ENCODE measurements at places on chromosomes 1 and 21.

DNA sequence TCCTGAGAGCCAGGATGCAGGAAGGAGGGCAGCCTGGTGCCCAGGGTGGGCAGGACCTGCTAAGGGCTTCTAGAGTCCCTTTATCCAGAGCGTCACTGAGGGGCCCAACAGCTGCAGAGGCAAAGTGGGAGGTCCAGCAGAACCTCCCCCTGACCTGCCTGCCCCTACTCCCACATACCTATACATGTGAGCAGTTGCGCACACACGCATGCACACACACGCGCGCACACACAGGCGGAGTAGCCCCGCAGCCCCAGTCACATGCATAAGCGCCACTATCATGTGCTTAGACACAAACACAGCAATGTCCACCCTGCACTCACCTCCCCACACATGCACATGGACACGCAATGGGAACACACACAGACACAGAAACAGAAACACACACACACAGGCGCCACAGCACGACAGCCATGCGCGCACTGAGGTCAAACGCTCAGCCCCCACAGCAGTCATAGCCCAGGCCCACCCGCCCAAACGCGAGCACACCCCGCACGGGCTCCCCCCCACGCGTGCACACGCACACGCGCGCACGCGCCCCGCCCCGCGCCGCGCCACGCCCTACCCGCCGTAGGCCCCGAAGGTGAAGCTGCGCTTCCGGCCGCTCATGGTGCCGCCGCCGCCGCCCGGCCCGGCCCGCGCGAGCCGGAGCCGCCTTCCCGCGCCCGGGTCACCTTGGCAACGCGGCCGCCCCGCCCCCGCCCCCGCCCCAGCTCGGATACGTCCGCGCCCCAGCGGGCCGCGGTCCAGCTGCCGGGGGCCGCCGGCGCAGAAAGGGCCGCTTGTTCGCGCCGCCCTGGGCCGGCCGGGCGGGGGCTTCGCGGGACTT is 17.7 kb downstream of the RAP1GAP start:
- DNase-seq: no peak

DNA sequence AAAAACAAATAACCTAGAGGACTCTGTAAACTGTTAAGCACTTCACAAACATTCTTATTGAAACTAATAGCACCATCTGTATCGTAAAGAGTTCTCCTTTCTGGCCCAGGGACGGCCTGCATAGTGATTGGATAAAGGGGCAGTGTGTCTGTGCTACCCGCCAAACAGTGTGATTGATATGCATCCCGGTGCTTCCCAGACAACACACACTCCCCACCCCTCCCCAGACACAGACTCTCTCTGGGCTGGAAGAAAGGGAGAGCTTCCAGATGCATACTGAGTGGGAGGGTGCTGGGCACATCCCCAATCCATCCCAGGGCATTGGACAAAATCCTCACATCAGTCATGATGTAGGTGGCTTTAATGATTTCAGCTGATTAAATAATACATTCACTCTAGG is 3.7 kb downstream of the HSD11B1 start:
- DNase-seq: no peak

DNA sequence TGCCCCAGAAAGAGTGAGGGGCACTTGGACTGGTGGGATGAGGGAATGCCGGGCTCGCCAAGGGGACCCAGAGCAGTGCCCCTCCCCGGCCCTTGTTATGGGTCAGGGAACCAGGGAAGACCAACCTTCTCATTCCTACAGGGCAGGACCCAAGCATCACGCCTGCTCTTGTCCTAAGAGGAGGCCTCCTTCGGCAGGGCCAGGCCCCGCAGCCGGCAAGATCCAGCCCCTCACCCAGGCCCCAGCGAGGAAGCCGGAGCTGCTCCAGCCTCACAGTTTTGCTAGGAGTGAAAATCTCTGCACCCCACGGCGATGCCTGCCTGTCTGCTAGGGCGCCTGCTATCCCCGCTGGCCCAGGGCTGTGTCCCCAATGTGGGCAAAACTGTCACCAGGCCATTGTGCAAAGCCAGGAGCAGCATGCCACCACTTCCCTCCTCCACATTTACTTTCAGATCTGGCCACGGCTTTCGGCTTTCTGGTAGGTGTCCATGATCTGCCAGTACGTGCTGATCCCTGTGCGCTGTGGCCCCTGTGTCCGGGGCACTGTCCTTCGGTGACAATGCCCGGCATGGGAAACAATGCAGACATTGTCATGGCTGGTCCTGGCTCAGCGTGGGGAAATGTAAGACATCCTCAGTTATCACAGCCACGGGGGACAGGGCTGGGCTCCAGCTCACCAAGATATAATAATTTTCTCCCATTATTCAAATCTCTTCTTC is 9.6 kb downstream of the ACTRT2 start:
- no peak for DNase-seq

DNA sequence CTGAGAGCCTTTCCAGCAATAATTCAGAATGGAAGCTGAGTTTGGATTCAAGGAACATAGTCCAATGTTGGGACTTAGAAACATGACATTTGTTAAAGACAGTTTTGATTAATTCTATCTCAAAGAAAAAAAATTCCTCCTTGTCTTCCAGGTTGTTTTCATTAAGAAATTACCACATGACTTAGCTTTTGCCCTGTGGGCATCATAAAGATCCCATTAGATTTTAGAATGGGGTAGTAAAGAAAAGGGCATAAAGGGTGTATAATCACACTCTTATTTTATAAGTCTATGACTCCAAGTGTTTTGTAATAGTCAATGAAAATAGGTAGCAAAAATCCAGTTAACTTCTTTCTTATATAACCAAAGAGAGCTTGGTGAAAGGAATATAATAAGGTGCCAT is 14.3 kb upstream of the PRKAA2 start:
- DNase-seq: no peak

DNA sequence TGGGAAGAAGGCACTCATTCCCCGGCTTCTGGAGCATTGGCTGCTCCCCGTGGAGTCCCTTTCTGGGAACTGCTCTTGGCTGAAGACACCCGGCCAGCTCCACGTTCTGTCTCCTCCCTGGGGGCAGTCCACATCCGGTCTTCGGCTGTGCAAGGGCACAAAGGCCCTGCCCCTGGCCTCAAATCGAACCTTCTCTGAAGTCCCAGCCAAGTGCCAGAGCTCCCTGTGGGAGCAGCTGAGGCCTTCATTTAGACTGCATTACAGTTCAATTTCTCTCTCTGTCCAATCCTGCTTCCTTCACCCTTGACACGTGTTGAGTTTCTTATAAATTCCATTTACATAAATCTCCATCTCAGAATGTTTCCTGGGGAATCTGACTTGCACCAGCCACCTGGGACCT is 132.9 kb upstream of the POU3F1 start:
- no peak for DNase-seq

DNA sequence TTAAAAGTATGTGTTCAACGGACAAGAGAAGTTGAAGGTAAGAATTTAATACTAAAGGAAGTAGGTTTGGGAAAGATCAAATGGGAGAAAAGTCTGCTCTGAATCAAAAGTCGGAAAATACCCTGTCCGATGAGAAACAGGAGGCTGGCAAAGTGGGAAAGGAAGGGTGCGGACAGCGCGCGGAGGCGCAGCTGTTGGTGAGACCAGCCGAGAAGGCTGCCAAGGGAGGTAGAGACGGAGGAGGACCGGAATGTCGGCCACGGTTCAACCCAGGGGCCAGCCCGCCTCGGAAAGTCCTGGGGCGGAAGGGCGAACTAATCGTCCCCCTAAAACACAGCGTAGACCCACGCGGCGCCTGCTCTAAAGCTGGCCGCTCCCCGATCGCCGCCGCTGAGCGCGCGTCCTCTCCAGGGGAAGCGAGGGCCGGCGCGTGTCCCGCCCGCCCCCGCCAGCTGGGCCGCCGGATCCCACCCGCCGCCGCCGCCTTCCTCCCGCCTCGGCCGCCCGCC is 639 bp upstream of the SPATA1 start:
- DNase-seq: peak; percentile 13

DNA sequence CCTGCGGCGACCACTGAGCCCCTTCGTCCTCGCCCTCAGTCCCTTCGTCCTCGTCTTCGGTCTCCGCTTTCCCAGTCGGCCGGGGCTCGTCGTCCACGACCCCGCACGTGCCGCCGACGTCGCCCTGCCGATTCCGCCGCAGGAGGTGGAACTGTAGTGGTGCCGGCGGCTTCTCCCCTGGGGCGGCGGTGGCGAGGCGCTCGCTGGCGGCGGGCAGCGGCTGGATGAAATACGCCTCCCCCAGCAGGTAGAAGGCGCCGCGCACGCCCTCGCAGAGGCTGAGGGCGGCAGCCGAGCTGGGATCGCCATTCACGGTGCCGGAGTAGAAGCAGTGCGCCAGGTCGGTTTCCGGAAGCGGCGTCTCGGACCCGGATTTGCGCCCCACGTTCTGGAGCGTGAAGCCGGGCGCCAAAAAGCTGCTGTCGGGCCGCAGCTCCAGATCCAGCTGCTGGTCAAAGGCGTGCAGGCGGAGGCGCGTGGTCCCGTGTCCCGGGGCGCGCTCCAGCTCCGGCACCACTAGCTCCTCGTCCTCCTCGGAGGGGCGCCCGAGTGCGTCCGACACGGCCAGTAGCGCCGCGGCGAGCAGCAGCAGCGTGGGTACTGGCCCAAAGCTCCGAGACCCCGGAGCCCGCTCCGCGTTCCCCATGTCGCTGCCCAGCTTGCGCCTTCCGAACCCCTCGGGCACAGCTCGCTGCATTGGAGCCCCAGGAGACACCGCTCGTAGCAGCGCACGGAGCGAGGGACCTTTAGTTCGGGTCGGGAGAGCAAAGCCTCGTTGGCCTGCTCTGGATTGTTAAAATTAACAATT is 747 bp downstream of the ADAMTS1 start:
- DNase-seq: peak; percentile 38

DNA sequence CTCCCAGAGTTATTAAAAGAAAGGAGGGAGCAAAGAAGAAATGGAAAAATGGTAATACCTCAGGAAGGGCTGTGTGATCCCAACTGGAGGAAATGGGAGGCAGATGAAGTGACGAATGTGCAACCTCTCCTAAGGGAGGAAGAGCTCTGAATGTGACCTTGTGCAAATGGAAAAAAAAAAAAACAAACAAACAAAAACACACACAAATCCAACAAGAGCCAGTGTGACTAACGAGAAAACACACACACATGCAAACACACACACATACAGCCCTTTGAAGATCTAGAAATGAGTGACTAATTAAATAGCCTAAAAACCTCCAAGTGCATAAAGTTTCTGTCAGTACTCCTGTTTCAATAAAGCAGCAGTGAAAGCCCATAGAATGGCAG is 49.0 kb downstream of the CCN1 start:
- no peak for DNase-seq

GRCh38 chr1:116940814-116941599 is 31.3 kb downstream of the PTGFRN start:
- no peak for DNase-seq

GRCh38 chr1:243542739-243543415 is 287.0 kb downstream of the SDCCAG8 start:
- no peak for DNase-seq

- DNase-seq: no peak
These were observed 15.7 kb upstream of the IGSF21 start for GRCh38 chr1:18091660-18092446.

- DNase-seq: no peak
These were observed 149.5 kb upstream of the SPAG17 start for GRCh38 chr1:118334506-118334905.

DNA sequence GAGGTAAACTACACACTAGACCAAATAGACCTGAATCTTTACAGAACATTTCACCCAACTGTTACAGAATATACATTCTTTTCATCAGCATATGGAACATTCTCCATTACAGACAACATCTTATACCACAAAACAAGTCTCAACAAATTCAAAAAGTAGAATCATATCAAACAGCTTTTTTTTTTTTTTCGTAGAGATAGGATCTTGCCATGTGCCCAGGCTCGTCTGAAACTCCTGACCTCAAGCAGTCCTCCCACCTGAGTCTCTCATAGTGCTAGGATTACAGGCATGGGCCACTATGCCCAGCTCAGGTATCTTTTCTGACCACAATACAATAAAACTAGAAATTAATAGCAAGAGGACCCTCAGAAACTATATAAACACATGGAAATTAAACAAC is 36.5 kb downstream of the HSF2BP start:
- DNase-seq: no peak

GRCh38 chr1:203395751-203396150 is 44.8 kb upstream of the FMOD start:
- DNase-seq: no peak

DNA sequence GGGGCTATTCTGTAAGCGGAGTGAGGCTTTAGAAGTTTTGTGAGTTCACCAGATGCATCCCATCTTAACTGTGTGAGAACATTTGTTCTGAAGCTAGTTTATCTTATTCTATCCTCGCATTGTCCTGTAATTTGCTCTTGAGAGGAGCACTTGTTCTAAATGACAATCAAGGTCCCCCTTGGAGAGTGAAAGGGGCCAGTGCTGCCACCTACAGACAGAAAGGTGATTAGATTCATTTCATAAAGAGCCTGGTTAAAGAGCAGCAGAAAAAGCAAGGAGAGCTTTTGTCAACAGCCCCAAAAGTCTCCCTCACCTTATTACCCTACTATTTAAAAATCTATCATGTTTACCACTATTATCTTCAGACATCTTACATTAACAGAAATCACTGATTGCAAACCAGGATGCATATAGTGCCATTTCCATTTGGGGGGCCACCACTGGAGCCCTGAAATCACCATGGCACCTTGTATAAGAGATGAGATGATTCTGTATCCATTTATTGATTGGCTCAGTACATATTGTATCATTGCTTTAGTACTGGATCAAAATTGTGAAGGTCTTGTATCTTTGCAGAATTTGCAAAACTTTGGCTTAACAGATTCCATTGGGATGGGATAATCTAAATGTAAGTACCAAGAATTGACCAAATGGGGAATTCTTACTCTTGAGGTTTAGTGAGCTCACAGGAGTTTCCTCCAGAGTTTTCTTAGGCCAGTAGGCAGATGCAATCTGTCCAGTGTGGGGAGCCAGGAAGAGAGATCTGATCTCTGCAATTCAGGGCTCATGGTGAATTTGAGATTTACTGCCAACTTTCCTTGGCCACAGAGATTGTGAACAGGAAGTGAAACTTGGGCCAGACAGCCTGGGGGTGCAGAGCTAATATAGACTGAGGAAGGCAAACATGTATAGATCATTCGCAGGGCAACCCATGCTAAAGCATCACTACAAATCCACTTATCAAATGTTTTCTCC is 64.3 kb upstream of the TRABD2B start:
- DNase-seq: peak; percentile 70

- no peak for DNase-seq
These were observed 1.1 kb downstream of the LRRC8C start for GRCh38 chr1:89633800-89634625.

GRCh38 chr21:32412162-32413014 is at the start of gene EVA1C:
TSS of gene EVA1C (plus strand) at chr21:32412706. CDS start at chr21:32412854, 148 bp downstream.
- DNase-seq: peak; percentile 59

GRCh38 chr1:93549811-93550210 is 101.9 kb downstream of the FNBP1L start:
- DNase-seq: no peak

All from NCI-H1694 treated with DMSO at 0.1 percent for 48 hours (cell line).